ENCODE measurements at places on chromosomes 12 and 14.

GRCh38 chr14:85573406-85573805 lies 43.5 kb downstream of the FLRT2 start:
- DNase-seq, result no peak

GRCh38 chr12:30859226-30859625 lies 67.3 kb upstream of the TSPAN11 start:
- DNase-seq, result no peak

GRCh38 chr14:56129933-56130332 lies 11.7 kb downstream of the PELI2 start:
- no peak for DNase-seq

DNA sequence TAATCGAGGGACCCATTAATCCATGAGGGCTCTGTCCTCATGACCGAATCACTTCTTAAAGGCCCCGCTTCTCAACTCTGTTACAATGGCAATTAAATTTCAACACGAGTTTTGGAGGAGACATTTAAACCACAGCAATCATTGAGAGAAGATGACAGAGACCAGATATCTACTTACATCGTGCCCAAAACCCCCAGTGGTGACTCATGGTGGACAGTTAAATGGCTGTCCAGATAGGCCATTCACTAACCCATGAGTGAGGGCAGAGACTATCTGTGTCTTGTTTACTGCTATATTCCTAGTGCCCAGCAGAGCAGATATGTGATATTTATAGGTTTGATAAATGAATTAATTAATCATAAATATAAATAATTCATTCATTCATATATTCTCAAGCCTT lies 20.0 kb upstream of the FLVCR2 start:
- no peak for DNase-seq

DNA sequence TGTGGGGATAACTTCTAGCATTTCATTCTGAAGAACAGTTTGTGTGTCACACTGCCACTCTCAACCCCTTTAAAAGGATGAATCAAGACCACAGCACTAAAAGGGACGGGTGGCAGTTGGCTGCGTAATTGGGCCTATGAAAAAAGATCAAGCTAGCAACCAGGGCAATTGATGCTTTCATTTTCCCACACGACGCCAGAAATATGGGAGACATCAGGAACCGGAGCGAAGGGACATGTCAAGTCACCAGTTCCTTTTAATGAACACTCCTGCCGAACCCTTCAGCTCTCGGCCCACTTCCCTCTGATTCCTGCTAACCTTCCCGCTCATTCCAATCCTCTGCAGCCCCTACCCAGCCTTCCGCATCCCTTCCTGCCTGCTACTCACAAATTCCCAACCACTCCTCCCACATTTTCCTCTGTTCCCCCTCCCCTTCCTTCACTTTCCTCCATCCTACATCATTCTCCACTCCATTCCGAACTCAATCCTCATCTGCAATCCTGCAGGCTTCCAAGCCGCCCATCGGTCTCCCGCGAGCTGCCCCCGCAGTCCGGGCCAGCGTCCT lies 753 bp downstream of the CSRNP2 start:
- no peak for DNase-seq

- DNase-seq, result no peak
Measured at GRCh38 chr12:100044266-100044665, 59.5 kb upstream of the ANKS1B start.

- DNase-seq, result no peak
Measured at GRCh38 chr14:52089218-52089617, 20.4 kb upstream of the NID2 start.

DNA sequence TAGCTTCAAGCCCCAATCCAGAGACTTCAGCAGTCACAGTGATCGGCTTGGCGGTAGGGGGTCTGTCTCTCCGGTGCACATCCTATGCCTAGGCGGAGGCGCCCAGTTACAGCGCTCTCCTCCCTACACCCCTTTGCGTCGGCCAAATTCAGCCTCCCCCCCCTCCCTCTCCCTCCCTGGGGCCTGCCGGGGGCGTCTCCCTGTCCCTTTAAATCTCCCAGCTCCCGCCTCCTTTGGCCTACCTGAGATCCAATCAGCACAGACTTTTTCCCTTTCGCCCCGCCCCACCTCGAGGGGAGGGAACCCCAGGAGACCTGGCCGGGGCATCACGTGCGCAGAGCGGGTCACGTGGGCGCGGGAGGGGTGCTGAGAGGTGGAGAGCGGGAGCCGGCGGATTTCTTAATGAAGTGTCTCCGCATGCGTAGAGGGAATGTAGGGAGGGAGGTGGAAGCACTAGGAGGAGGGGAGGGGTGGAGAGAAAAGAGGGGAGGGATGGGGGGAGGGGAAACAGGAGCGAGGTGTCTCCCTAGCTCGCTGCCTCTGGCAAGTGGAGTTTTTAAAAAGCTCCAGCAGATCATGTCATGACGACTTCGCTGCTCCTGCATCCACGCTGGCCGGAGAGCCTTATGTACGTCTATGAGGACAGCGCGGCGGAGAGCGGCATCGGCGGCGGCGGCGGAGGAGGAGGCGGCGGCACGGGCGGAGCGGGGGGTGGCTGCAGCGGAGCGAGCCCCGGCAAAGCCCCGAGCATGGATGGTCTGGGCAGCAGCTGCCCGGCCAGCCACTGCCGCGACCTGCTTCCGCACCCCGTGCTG lies at the start of gene HOXC13:
TSS of gene HOXC13 (plus strand) at position 506 of the 815 bp plus-strand sequence. CDS start at position 582, 76 bp downstream.
- peak; percentile 85 for DNase-seq

DNA sequence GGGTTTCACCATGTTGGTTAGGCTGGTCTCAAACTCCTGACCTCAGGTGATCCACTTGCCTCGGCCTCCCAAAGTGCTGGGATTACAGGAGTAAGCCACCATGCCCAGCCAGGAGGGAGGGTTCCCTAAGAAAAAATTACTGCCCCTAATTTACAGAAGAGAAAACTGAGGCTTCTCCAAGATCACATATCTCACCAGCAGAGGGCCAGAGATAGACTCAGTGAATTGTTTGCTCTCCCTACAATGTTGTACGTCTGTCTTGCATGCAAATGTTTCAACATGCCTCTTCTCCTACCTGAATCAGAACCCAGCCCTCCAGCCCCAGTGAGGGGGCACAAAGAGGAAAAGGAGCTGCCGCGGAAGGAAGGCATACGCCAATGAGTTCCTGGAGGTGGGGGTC lies 48.3 kb upstream of the TMEM263 start:
- no peak for DNase-seq

- DNase-seq, result no peak
Measured at GRCh38 chr14:75450381-75451276, 22.8 kb downstream of the JDP2 start.

GRCh38 chr12:4417455-4417854 lies 28.2 kb downstream of the FGF6 start:
- DNase-seq, result no peak

DNA sequence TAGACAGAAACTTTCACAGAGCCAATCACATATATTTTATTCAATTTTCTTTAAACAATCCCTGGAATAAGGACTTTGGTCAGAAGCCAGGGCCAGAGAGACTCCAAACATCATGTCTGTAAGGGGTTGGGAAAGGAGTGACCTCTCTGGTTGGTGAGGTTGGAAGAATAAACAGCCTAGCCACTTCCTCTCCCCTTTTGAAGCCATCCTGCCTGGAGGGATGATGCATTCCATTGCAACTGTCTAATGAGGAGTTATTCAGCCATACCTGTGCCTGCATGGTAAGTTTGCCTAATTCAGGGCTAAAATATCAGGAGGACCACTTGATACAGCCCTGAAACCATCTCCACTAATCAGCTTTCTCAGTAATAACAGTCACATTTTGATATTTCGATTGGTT lies 299.8 kb downstream of the KCNH5 start:
- DNase-seq, result no peak

GRCh38 chr14:33229269-33229929 lies 290.7 kb downstream of the NPAS3 start:
- no peak for DNase-seq

DNA sequence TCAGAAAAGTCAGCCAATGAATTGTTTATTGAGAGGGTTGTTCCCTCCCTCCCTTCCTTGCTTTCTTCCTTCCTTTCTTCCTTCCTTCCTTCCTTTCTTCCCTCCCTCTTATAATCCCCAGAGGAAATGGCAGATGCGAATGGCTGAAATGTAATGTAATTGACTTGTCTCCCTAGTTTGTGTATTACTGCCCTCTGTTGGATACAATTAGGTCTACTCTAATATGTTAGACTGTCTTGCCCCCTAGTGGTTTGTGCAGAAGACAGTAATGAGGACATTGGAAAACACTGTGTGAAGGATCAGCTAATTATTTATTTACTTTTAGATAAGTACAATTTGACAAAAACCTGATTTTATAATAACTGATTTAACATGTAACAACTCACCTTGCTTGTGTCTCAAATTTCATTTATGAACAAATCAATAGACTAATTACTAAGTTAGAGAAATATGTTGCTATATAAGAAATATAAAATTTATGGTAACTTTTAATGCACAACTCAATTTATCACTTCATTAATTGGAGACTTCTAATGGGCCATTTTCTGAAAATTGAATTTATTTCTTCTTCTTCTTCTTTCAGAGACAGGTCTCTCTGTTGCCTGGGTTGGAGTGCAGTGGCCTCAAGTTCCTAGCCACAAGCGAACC lies 229.8 kb upstream of the LRIG3 start:
- peak; percentile 28 for DNase-seq

DNA sequence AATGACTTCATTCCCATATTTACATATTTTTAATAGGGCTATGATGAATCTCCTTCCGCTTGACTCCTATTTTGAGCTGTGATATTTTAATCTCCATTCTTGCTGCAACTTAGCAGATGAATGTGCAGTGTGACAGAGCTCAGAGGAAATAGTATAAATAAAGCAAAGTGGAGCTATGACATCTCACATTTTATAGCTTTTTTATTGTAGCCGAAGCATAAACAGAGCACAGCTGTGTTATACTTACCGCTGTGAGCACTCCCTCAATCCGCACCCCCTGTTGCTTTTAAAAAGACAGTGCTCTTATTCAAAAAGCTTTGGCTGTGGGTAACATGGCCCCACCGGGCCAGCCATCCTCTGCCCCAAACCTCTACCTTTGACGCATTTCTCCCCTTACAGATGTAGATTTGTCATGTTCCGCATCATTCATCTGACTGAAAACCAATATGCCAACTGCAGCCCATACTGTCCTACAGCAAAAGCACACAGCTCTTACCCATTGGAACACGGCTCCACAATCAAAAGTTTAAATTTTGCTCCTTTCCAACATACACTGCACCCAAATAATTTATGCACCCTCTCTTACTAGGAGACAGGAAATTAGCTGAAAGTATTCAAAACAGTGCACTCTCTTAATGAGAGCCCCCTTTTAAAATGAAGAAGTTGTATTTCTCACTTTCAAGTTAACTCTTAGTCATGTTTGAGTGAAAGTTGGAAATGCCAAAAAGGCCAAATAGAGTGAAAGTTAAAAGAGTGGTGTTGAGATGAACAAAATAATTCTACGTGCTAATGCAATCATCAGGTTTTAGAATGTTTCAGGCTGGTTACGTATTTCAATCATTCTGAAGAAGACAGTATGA lies 429.3 kb upstream of the SOX5 start:
- DNase-seq, result no peak

GRCh38 chr12:57461276-57461916 lies 1.8 kb downstream of the GLI1 start:
- no peak for DNase-seq

DNA sequence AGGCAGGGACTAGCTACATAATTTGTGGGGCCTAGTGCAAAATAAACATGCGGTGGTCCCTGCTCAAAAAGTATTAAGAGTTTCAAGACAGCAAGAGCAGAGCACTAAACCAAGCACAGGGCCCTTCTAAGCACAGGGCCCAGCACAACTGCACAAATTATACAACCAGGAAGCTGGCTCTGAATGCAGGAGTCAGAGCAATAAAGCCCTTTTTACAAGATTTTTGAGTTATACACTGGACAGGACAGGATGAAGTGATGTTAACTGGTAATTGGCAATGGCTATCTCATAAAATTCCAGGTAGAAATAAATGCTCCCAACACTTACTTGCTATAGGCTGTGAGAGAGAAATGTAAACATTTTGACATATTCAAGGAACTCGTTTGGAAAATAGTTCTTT lies 86.2 kb upstream of the GPHB5 start:
- no peak for DNase-seq

DNA sequence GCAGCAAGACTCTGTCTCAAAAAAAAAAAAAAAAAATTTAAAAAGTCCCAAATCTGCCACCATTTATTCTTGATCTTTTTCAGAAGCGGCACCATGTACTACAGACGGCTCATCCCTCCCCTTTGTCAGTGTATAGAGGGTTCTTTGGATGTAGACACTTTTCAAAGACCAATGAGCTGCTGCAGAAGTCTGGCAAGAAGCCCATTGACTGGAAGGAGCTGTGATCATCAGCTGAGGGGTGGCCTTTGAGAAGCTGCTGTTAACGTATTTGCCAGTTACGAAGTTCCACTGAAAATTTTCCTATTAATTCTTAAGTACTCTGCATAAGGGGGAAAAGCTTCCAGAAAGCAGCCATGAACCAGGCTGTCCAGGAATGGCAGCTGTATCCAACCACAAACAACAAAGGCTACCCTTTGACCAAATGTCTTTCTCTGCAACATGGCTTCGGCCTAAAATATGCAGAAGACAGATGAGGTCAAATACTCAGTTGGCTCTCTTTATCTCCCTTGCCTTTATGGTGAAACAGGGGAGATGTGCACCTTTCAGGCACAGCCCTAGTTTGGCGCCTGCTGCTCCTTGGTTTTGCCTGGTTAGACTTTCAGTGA lies 6.5 kb upstream of the ACACB start:
- no peak for DNase-seq

- DNase-seq, result no peak
Measured at GRCh38 chr14:85565862-85566296, 35.9 kb downstream of the FLRT2 start.

DNA sequence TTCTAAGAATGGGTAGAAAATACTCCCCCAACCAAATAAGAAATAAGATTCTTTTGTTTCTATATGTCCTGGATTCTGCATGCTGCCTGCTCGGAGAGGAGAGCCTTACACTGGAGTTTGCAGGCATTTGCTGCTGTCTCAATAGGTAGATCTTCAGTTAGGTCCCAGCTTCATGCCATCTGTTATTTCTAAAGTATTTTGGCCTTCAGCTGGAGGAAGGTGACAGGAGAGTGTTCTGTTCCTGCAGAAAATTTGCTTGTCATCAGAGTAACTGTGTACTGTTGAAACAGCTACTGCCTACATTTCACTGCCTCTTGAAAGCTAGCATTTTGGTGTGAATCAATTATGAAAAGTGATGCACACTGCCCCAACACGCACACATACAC lies 966.9 kb downstream of the NRXN3 start:
- no peak for DNase-seq

DNA sequence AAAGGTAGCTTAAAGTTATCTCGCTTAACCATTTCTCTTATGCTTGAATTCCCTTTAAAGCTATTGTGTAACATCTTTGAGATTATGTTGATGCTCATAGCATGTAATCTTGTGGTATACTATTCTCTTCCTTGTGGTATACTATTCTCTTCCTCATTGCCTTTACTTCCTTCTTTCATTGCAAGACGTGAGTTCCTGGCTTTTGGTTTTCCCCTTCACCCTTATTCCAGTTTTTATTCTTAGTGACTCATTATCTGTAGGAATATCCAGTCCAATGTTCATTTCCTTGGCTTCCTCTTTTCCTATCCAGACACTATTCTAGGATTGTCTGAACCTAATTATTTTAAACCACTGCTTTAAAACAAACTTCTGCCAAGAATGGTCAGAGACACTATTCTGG lies 564.0 kb downstream of the CCER1 start:
- no peak for DNase-seq

Measured in NCI-H1930 (cell line).